Putamen (tissue), 1 donor: ENCODE measurements at places on chromosomes 7 and 10.

GRCh38 chr10:6780008-6780677, 200.1 kb upstream of the PRKCQ start:
- DNase-seq: no peak

DNA sequence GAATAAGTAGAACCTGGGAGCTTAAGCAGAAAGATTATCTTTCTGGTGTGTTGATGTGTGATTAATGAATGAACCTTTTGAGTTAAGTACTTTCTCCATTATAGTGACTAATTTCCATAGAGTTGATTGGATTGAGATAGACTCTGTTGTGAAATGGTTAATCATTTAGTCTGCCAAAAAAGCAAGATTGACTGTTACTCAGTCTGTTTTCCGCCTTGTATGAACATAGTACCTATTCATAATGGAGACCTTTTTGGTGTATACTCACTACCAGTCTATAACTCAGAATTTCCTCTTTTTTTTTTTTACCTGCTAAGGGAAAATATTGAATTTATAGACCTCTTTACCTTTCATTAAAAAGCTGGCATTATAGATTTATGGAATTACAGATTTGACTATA, 14.4 kb upstream of the NPVF start:
- no peak for DNase-seq

DNA sequence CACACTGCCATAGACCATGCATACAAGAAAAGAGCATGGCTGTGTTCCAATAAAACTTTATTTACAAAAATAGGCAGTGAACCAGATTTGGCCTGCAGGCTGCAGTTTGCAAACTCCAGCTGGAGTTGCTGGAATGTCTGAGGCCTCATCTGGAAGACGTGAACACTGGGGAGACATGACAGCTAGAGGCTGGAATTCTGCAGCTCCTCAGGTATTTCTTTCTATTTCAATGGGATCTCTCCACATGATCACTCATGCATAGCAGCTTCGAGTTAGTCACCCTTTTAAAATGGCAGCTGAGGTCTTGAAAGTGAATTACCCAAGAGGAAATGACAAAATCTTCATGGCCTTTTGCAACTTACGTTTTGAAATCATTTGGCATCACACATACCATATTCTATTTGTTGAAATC, 52.6 kb upstream of the BET1 start:
- no peak for DNase-seq

DNA sequence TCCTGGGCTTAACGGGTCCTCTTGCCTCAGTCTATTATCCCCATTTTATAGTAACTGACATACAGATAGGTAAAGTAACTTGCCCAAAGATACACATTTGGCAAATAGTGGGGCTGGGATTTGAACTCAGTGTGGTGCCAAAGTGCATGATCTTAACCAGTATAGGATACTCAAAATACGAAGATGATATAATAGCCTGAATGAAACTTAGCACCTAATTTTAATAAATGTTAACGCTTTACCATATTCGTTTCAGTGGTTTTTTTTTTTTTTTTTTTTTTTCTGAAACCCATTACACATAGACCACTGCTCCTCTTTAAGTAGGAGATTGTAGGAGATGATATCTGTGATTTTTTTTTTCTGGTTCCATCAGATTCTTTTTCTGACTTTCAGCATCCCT, 21.4 kb downstream of the ACTR3B start:
- no peak for DNase-seq

DNA sequence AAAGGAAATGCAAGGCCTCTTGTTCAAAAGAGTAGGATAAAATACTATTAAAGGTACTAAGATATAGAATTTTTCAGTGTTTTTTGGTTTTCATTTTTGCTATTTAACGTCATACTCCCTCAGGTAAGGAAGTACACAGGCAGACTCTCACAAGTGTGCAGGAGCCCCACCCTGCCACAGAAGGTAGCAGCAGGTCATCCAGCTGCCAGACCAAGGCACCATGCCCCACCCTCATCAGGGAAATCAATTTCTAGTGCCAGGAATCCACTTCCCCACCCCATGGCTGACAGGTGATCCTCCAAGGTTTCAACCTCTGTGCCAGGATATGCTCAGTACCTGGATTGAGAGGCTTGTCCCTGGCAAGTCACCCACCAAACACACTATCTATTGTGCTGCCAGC, 712.9 kb downstream of the SORCS3 start:
- DNase-seq: no peak

- no peak for DNase-seq
These were observed 59.6 kb upstream of the PITRM1 start for GRCh38 chr10:3231951-3232730.

DNA sequence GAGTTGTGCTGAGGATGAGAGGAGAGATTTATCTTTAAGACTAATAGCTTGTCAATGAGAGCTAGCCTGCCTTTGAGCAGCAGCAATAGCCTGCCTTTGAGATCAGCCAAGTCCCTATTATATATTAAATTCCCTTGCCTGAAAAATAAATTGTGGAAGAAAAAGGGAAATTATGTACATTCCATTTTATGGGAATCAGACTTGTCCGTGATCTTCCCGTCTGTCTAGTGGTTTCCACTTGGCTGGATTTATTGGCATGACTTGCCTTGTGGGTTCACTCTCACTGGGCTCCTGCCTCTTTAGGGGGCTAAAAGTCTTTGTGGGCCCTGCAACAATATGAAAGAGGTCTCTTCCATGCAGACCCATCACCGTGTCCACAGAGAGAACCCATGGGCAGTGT, 171.7 kb upstream of the FRMD4A start:
- no peak for DNase-seq

DNA sequence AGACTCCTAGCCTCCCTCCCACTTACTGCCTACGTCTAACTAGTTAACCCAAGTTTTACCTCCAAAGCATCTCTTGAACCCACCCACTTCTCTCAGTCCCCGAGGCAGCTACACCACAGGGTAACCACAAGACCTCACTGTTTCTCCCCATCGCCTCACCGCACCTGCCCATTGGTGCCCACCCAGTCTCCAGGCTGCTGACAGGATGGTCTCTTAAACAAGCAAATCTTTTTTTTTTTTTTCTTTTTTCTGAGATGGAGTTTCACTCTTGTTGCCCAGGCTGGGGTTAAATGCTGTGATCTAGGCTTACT, 47.0 kb downstream of the DENND2A start:
- DNase-seq: no peak

- DNase-seq: no peak
These were observed 145.6 kb downstream of the DOCK4 start for GRCh38 chr7:112060625-112061024.

- DNase-seq: no peak
These were observed 464.8 kb downstream of the SEMA3D start for GRCh38 chr7:84722086-84722485.

GRCh38 chr10:112803961-112804401, 146.1 kb upstream of the TCF7L2 start:
- DNase-seq: no peak

GRCh38 chr10:124709861-124710260, 34.3 kb downstream of the FAM53B start:
- DNase-seq: no peak

DNA sequence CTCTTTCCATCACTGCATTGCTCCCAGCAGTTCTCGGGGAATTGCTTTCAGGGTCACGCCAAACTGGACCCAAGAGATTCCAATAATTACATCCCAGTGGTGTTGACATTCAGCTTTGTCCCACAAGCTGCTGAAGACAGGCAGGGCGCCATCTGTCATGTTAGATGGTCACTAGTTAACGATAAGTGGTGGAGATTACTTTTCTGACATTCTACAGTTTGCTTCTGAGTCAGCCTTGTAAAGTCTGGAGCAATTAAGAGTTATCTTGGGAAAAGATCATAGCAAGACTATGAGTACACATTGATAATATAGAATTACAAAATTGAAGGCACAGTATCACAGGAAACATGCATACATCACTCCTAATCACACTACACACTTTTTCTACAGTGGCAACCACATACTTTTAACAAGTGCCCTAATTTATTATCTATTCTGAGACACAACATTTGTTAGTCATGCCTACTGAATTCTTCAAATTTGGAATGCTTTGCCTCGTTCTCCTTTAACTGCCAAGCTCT, 41.9 kb downstream of the SEMA3C start:
- DNase-seq: no peak

DNA sequence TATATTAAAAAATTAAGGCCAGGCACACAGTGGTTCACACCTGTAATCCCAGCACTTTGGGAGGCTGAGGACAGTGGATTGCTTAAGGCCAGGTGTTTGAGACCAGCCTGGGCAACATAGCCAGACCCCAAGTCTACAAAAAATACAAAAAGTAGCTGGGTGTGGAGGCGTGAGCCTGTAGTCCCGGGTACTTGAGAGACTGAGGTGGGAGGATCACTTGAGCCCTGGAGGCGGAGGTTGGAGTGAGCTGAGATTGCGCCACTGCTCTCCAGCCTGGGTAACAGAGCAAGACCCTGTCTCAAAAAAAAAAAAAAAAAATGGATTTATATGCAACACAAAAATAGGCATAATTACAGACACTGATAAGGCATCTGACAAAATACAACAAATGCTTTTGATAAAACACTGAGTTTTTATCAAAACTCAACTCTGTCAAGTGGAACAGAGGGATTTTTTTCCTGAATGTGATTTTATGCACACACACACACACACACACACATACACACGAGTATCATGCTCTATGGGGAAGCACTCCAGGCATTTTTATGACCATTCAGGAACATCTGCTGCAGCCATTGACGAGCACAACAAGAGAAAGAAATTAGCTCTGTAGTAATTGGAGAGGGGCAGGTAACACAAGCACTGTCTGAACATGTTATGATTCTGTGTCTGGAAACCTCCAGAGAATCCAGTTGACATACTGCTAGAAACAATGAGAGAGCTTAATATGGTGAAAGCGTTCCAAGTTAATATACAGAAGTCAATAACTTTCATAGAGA, 193.1 kb downstream of the WDR37 start:
- no peak for DNase-seq

- DNase-seq: no peak
These were observed 10.7 kb downstream of the SPAM1 start for GRCh38 chr7:123935436-123936381.

DNA sequence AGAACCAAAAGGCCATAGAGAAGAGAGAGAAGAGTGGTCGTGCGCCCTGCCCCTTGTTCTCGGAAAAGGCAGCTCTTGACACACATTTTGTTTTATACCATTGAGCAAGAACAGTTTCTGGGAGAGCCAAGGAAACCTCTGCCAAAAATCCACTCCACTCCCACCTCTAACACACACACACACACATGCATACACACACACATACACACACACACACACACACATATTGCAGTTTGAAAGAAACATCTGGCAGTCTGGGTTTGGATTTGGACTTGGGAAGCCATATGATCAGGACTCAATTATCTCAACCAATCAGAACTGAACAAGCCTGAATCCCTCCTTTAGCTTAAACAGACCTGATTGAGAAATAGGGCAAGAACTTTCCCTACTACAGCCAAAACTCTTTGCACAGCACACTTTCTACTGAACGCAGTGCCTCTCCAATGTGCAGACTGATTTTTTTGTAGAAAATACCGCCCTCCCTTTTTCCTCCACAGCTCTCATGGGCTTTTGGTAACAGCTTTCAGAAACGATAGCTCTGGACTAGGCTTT, 484.0 kb upstream of the ZWINT start:
- DNase-seq: no peak

DNA sequence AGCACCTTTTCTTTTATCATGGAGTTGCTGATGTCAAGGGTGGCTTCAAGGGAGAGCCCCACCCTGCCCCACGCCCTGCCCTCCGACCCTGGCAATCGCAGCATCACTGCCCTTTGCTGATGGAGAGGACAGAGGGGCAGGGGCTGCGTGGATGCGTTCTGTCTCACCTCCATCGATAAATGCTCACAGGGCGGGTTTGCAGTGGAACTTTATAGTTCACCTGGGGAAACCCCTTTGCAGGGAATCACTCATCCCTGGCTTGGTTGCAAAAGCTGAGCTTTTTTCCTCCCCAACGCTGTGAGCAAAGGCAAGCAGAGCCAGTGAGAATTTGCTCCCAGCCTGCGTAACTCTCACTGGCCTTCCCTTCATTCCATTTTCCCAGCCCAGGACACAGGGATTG, 176.8 kb downstream of the WDR37 start:
- DNase-seq: no peak

GRCh38 chr10:7432884-7433726, 22.3 kb upstream of the SFMBT2 start:
- no peak for DNase-seq

GRCh38 chr10:87547734-87548311, 43.1 kb downstream of the MINPP1 start:
- DNase-seq: no peak

GRCh38 chr7:57178768-57179139, 46.5 kb upstream of the ZNF479 start:
- no peak for DNase-seq

GRCh38 chr7:66033471-66034385, 41.9 kb upstream of the ASL start:
- no peak for DNase-seq

DNA sequence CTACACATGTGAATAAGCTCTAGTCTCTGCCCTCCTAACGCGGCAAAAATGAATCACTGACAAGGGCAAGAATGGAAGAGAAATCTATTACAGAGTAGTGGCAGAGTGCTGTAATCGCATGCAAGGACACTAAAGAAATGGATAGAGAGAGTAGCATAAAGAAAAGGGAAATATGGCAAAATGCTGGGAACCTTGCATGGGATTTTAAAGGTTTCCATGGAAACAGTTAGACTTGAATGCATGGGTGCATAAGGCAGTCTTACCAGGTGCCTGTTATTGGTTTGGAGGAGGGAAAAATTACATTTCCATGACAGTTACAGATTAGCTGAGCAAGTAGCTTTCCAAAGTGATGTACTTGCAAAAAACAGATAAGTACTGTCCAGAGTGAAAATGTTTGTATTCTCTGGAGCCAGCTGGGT, 233.4 kb downstream of the PTN start:
- peak; percentile 1 for DNase-seq

DNA sequence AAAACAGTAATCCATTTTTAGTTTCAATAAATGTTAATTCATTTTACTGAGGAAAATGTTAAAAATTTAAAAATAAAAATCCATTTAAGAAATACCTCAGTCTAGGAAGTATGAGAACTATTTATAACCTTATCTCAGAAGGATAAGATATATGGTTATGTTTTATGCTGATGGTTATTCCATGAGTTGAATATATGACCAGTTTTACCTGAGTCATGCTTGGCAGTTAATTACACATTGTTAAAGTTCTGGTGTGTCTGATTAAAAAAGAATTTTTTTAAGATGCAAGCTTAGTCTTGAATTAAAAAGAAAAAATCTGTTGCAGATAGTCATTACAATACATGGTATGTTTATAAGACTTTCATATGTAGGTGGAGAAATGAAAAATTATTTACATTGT, 191.7 kb downstream of the ARL4A start:
- DNase-seq: no peak

- DNase-seq: no peak
These were observed 84.1 kb downstream of the BMPR1A start for GRCh38 chr10:86840498-86840897.
